ENCODE measurements at places on chromosomes 12 and 14.

GRCh38 chr14:35419429-35419841, 14.9 kb upstream of the NFKBIA start:
- DNase-seq = no peak

- peak; percentile 79 for DNase-seq
Measured at GRCh38 chr14:95561001-95561412, 26.2 kb downstream of the GLRX5 start.

- peak; percentile 65 for DNase-seq
Measured at GRCh38 chr12:6613015-6613775, 6.0 kb upstream of the CHD4 start.

- DNase-seq = no peak
Measured at GRCh38 chr12:104767261-104767660, 190.8 kb downstream of the SLC41A2 start.

GRCh38 chr12:57939291-57939690, 2.1 kb upstream of the ATP23 start:
- DNase-seq = no peak

DNA sequence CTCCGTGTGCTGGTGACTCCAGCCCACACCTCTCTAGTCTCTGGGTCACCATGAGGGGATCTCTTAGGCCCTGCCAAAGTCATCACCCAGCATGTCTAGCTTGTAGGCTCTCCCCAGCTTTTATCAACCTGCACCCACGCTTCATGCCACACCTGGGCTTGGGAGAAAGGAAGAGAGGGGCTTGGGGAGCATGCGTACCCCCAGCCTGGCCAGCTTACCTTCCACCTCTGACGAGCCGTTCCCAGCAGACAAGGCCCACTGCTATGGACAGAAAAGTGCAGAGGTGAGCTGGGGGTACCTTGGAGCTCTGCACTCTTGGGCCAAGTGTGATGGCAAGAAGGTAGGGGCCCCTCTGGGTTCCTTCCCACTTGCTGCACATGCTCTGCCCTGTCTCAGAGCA, 1.7 kb downstream of the PGF start:
- DNase-seq = no peak

- no peak for DNase-seq
Measured at GRCh38 chr14:99185436-99186068, 86.4 kb downstream of the BCL11B start.

GRCh38 chr14:74871819-74872218, 4.1 kb downstream of the PROX2 start:
- no peak for DNase-seq

DNA sequence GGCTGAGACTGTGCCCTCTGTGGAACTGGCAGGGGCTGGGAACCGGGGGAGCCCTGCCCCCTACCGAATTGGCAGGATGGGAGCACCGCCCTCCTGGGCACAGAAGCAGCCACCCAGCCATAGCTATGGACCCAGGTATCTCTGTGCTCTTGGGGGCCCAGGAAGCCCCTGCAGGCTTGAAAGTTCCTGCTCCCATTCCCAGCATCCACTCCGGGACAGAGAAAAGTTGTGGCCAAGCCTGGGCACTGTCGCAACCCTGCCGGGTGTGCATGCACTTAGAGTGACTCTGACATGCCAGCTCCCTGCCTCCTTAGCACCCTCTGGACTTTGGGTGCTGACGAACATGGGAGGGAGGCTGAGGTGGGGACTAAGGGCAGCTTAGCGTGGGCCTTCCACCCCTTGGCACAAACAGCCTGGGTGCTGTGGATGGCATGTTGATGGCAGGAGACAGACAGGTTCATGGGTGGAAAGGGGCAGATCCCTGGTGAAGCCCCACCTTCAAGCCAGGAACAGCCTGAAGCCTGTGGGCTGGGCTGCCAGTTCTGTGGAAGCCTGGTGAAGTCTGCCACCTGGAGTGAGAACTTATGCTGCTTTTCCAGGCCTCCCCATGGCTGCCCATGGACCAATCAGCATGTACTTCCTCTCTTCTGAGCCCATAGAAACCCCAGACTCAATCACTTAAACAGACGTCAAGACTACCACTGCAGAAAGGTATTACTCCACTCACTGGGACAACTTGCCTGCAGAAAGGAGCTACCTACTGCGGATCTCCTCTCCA, 279.0 kb downstream of the ATXN7L3B start:
- DNase-seq = no peak

GRCh38 chr12:87425942-87426554, 603.2 kb downstream of the C12orf50 start:
- no peak for DNase-seq

DNA sequence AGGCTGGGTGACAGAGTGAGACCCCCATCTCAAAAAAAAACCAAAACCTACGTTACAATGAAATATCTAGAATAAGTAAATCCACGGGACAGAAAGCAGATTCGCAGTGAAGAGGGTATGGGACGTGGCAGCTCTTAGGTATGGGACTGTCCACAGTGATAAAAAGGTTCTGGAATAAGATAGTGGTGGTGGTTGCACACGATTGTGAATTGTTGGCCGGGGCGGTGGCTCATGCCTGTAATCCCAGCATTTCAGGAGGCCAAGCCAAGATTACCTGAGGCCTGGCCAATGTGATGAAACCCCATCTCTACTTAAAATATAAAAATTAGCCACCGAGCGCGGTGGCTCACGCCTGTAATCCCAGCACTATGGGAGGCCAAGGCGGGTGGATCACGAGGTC, 76.3 kb downstream of the KDM2B start:
- DNase-seq = no peak

DNA sequence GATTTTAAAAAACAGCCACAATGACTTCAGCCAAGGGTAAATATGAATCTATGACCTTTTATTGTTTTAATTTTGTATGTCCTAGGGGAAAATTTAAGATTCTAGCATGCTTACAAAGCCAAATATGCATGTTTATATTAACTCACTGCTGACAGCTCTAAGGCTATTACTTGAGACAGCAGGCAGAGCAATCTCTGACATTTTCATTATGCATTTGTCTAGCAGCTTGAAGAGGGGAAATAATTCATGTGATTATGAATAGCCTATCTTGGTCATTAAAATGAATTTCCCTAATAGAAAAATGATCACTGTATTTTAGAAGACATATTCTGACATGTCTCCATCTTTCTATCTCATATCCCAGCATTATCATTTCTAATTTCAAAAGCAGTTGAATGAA, 46.6 kb upstream of the HELB start:
- DNase-seq = no peak

DNA sequence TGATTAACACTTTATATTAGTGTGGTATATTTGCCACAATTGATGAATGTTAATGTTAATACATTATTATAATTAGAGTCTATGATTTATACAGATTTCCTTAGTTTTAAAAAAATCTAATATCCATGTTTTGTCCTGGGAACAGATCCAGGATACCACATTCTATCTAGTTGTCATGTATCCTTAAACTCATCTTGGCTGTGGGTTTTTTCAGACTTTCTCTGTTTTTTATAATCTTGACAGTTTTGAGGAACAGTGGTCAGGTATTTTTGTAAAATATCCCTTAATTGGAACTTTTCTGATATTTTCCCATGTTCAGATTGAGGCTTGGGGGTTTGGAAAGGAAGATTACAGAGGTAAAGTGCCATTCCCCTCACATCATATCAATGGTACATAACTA, 104.1 kb downstream of the LMNTD1 start:
- DNase-seq = no peak

DNA sequence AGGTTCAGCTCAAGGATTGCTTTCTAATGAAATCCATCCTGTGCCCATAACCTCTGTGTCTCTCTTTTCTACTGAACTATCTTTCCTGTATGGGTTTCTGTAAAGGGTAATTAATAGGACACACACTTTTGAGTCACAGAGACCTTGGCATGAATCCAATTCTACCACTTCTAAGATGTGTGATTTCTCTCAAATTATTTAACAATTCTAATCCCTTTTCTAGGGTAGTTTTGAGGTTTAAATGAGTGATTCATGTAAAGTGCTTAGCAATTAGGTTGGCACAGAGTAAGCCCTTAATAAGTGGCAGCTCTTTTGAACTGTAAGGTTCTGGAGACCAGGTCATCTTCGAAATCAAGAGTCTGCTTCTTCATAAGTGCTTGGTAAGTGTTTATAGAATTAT, 202.7 kb downstream of the RASSF9 start:
- DNase-seq = no peak

GRCh38 chr14:69135133-69135532, 17.8 kb downstream of the DCAF5 start:
- no peak for DNase-seq

DNA sequence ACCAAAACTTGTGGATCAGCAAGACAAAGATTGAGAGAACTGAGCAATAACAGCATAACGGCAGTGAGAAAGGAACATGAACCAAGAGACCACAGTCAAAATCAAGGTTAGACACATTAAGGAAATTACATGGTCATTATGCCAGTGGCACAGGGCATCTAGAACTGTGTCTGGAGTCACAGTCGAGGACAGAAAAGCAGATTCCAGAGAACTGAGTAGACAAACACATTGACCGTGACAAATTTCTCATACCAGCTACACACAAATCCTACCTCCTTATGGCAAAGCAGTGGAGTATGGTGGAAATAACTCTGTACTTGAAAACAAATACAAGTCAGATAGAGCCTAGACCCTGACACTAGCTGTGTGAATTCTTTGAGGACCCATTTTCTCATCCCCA, 367.3 kb downstream of the DUSP6 start:
- no peak for DNase-seq

DNA sequence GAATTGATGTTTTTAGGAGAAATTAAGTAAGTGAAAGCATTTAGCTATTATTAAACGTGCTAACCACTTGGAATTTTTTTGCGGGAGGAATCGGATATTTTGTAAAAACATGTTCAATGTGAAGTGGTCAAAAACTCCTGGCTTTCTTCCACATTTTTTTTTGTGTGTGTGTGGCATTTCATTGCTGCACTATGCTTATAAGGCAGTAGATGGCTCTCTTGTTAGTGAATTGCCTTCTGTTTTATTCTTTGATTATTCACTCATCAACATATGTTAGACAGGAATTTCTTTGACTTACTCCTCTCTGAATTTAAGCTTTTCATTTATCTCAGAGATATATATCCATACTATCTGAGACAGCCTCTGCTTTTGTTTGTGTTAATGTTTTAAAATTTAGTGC, 71.3 kb downstream of the DERA start:
- no peak for DNase-seq

DNA sequence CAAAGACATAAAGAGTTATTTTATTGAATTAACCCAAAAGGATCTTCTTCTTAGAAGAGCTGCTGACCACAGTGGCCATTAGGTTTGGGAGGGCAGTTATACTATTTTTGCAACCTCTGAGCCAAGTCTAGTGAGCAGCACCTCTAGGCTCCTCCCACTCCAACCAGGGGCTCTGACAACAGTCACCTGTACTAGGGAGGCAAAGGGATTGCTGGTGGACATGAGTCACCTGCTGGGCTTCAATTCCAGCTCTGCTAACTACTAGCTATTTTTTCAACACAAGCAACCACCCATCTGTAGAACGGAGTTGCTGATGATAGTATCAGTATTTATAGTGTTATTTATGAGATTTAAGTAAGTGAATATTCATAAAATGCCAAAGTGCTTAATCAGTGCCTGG, 166.0 kb downstream of the KLHL28 start:
- no peak for DNase-seq

DNA sequence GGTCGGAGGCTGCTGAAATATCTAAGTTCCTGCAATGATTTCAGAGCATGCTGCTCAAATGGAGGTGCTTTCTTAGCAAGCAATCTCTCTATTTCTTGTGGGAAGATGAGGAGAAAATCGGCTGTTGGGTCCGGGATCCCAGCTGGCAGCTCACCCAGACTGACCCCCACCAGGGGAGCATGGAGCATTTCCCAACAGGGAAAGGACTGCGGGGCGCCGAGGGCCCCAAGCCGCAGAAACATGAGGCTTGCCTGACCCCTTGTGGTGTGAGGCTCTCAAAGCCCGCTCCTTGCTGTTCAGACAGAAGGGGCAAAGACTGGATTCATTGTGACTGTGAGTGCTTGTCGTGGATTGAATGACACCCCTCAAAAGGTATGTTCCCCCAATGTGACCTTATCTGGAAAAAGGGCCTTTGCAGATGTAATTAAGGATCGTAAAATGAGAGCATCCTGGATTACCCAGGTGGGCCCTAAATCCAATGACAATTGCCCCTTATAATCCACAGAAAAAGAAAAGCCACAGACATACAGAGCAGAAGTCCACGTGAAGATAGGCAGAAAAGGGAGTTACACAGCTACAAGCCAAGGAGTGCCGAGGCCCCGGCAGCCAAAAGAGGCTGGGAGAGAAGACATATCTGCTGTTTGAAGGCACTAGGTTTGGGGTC, 116.3 kb upstream of the VASH1 start:
- DNase-seq = peak; percentile 0

- no peak for DNase-seq
Measured at GRCh38 chr12:111412830-111413441, 7.2 kb downstream of the SH2B3 start.

DNA sequence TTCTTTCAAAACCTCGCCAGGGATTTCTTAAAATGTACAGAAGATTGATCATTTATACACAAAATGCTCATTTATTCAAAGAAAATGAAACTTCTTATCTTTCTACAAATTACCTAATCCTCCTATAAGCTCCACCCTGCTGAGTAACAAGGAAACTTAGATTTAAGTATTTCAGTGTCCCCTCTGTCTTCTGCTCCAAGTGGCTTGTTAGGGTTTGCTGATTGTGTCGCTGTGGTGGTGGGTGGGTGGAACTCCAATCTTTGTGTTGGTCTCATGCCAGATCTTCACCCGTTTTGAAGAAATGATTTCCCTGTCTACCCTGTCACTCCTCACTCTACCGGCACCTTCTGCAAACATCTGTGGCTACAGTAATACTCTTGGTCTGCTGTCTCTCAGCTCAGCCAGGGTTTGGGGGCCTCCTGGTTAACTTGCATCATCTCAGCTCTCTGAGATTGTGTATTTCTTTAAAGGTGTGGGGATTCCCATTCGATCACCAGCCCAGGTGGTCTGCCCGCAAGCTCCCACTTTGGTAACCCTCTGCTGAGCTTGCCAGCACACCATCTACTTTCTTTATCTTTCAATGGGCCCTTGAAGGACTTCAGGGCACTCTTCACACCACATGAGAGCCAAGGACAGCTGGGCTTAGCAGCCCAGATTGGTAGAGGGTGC, 73.8 kb downstream of the DRAM1 start:
- DNase-seq = no peak

- DNase-seq = peak; percentile 55
Measured at GRCh38 chr14:31025367-31026076, at the start of gene AP4S1. Gene AP4S1 (plus strand): TSS chr14:31025649. CDS start chr14:31066197, 40,548 bp downstream.

DNA sequence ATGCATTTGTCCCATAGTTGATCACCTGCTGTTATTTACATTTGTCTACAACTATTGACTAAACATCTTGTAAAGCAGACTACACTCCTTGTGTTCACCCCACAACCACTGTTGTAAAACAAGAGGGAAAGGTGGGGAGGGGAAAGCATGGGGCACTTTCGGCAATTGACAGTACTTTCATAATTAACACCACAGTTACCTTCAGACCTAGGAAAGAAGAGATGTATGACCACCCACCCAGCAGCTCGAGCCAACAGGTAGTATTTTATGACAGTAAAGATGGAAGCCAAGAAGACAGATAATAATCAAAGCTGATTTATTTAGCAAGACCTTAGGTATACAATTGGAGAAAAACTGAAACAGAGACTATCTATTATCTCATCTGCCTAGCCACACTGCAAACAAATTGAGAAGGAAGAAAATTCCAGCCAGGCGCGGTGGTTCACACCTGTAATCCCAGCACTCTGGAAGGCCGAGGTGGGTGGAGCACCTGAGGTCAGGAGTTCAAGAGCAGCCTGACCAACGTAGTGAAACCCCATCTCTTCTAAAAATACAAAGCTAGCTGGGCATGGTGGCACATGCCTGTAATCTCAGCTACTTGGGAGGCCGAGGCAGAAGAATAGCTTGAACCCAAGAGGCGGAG, 11.2 kb downstream of the HECTD4 start:
- DNase-seq = no peak

All from CD4-positive, alpha-beta T cell treated with Interleukin-12 subunit alpha and Interleukin-12 subunit beta, for 1 hour (primary cell).